ENCODE measurements at places on chromosomes 2 and 18.

- DNase-seq: no peak
These were observed 176.2 kb upstream of the NYAP2 start for GRCh38 chr2:225223301-225223700.

- no peak for DNase-seq
These were observed 248.6 kb downstream of the SP3 start for GRCh38 chr2:173716458-173717052.

GRCh38 chr18:48002933-48003365 lies 72.5 kb upstream of the SMAD2 start:
- DNase-seq: no peak

DNA sequence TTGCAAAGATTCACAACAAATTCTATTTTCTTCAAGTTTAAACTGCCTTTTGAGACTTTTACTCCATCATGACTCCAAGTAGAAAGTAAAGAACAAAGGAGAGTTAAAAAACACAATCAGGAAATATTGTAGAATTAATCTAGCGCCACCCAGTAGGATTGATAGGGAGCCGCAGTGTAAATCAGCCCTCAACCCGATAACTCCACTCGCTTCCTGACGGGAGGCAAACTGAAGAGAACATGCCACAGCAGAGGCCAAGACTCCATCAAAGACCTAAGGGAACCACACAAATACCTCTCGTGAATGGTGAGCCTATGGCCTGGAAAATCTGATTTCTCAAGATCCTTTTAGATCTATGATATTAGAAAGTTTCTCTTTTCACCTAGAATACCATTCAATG lies 319.0 kb downstream of the STK39 start:
- no peak for DNase-seq

DNA sequence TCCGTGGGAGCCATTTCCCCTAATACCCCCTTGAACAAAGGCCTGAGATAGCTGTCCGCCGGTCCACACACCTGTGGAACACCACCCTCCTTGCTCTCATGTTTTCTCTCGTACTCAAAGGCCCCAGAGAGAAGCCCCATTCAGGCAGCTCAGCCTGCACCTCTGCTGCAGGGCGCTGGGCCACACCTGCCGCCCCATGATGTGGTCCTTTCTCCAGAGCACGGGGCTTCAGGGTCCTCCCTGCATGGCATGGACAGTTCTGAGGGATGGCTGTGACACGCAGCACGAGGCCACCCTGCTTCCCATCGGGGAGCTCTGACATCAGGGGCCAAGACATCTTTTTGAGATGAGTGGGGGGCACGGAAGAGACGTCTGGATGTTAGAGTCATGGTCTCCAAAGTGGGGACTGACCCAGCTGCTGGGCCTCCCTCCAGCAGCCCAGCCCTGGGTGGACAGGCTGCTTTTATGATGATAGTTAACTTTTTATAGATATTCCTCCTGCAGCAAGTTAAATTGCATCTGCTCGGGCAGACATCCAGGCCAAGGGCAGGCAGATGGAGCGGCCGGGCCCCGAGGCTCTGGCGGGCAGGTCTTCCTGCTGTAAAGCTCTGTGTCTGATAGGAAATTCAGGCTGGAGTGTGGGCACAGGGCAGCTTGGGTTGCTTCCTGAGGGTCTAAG lies 56.7 kb downstream of the SDC1 start:
- DNase-seq: no peak

- no peak for DNase-seq
These were observed 23.7 kb upstream of the DSG1 start for GRCh38 chr18:31294199-31294747.

DNA sequence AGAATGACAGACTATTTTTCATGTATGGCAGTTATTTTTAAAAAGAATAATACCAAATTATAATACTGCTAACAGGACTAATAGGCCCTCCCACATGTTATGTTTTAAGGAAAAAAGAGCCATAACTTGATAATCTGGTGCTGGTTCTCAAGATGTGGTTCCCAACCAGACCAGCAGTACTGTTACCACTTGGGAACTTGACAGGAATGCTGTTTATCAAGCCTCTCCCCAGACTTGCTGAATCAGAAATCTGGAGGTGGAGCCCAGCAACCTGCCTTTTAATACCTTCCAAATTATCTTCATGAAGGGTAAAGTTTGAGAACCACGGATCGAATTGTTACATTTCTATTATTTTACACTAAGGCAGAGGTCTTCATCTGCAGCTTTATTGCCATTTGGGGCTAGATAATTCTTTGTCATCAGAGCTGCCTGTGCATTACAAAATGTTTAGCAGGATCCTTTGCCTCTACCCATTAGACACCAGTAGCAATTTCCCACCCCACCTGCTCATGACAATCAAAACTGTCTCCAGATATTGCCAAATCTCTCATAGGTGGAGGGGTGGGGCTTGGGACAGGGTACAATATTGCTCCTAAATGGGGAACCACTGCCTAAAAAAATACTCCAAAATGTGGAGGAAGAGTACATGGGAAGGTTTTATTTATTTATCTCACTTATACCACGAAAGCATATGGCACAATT lies 629.6 kb downstream of the ARHGAP15 start:
- no peak for DNase-seq

- no peak for DNase-seq
These were observed 71.9 kb downstream of the CERS6 start for GRCh38 chr2:168528016-168528415.

DNA sequence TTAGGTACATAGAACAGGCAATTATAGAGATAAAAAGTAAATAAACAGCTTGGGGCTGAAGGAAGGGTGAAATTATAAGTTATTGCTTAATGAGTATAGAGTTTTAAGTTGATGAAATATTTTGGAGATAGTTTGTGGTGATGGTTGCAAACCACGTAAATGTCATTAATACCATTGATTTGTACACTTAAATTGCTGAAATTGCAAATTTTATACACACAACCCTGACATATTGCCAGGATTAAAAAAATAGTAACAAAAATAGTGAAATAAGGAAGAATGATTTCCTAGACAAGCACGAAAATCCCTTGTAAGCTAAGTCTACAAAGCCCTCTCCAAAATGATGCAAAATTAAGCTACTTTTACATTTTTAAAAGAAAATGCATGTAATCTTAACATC lies 46.2 kb upstream of the RAB6D start:
- no peak for DNase-seq

- no peak for DNase-seq
These were observed 232.0 kb downstream of the ANAPC1 start for GRCh38 chr2:111652038-111652437.

DNA sequence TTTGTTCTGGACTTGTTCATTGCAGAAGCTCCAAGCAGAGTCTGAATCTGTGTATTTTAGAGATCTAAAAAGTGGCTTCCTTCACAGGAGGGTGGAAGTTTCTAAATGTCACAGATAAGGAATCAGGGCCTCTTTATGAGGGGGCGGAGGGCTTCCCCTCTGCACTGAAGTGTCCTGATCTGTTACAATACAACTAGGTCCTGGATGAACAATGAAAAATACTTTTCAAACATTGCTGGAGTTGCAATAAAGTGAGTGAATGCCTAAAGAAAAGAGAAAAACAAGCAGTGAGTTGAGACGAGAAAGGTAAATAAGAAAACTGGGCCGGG lies 179.3 kb upstream of the HDAC4 start:
- no peak for DNase-seq

DNA sequence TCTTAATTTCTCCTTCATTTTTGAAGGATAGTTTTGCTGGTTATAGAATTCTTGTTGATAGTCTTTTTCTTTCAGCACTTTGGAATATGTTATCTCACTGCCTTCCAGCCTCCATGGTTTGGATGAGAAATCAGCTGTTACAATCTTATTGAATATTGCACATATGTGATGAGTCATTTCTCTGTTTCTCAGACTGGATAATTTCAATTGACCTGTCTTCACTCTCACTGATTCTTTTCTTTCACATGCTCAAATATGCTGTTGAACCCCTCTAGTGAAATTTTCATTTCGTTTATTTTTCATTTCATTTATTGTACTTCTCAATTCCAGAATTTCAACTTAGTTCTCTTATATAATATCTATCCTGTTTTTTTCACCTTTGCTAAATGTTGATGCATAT lies 22.2 kb downstream of the PDK1 start:
- no peak for DNase-seq

GRCh38 chr2:224562831-224563230 lies 22.3 kb downstream of the CUL3 start:
- DNase-seq: no peak

- no peak for DNase-seq
These were observed 32.6 kb downstream of the VIT start for GRCh38 chr2:36729067-36729466.

- DNase-seq: no peak
These were observed 10.0 kb upstream of the DUSP19 start for GRCh38 chr2:183068561-183068960.

DNA sequence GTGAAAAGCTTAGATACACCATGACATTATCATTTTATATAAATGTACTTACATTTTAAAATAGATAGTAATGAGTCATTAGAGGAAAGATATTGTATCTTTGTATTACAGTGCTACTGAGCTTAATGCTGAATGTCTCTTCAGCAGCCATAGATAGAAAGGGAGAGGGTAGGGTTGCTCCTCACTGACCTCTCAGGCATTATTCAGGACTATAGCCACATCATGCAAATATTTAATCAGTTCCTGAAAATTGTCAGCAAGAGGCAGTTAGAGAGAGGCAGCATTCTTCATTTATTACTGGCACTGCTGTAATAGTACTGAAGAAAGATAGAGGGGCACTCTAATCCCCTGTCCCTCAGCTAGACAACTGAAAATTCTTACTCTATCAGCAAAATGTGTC lies 242.0 kb upstream of the TANK start:
- no peak for DNase-seq

DNA sequence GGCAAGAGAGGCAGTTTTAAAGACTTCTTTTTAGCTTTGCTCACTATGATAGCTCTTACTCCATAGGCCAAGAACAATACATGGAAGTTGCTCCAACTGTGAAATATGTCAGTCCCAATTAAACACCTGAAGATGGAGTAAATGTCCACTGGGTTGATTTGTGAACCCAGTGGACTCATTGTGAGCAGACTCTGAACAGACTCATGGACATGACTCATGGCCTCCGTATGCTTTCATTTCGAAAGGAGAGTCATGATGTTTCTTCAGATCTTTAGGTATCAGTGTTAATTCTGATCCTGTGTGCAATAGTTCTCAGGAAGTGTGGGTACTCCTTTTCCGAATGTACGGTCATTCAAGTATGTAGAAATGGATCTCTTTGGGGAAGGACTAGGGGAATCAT lies 5.4 kb upstream of the CWC22 start:
- no peak for DNase-seq

DNA sequence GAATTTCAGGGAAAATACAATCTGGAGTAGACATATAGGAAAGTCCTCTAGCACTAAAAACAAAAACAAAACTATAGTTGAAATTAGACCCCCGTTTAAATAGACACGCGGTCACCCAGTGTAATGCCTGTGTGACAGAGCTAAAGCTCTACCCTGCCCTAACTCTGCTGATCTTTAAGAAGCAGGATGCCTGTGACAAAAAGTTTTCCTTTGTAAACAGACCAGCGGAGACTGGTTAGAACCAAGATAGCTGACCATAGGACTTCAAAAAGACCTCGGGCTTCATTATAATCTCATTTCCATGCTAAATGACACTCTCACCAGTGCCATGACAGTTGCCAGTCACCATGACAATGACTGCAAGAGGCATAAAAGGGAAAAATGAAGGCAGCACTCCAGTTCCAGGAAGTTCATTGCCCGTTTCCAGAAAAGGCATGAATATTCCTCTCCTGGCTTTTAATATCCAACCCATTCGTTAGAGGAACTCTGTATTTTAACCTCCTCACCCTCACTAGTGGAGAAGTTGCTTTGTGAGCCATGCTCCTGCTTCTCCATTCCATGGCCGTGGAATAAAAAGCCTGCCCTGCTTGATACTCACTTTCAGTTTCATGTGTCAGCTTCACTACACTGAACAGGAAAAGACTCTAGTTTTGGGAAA lies 157.2 kb upstream of the COPS8 start:
- DNase-seq: no peak

DNA sequence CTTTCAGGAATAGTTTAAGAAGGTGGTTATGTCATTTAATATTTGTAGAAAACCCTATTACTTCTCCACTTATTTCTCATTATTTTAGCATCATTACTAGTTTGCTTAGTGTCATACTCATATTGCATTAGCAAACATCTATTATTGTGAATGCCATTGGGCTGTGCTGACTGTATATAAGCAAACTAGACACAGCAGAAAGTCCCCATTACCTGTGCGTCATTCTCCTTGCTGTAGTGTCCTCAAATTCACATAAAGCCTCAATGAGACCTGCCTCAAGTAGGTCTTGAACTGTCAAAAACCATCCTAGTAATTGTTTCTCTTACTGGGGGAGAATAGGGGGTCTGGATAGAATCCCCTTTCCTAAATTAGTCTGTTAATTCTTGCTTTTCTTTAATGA lies 43.6 kb downstream of the MALT1 start:
- no peak for DNase-seq

- no peak for DNase-seq
These were observed 37.5 kb upstream of the SOS1 start for GRCh38 chr2:39158351-39158750.

DNA sequence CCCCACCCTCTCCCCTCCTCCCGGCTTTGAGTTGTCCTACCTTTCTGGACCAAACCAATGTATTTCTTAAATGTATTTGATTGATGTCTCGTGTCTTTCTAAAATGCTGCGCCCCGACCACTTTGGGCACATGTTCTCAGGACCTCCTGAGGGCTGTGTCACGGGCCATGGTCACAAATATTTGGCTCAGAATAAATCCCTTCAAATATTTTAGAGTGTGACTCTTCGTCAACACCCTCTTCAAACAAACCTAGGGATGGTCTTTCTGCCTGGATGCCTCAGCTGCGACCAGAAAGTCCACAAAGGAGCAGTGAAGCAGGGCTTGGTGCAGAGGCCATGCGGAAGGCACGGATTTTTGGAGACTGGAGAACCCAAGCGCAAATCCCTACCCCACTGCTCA lies 1.1 kb upstream of the SLC35F6 start:
- DNase-seq: no peak

- no peak for DNase-seq
These were observed 794.2 kb downstream of the ERBB4 start for GRCh38 chr2:211744379-211744778.

- no peak for DNase-seq
These were observed 13.3 kb downstream of the CTIF start for GRCh38 chr18:48552130-48552529.

DNA sequence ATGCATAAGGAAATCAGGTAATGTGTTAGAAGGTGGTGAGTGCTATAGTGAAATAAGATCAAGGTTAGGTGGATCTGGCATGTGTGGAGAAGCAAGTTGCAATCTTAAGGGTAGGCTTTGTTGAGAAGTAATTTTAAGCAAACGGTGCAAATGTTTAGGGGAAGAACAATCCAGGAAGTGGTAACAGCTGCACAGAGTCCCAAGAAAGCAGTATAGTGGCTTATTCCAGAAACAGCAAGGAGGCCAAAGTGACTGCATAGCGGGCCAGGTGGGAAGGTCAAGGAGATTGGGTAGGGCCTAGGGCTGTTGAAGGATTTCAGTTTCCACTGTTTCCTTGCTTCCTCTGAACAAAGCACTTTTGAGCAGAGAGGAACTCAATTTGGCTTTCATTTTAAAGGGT lies 30.0 kb upstream of the RAB1A start:
- no peak for DNase-seq

- no peak for DNase-seq
These were observed 34.2 kb downstream of the ADI1 start for GRCh38 chr2:3485166-3485565.

GRCh38 chr18:61127714-61128467 lies 205.3 kb upstream of the CDH20 start:
- no peak for DNase-seq

- DNase-seq: no peak
These were observed 155.9 kb downstream of the LAMA3 start for GRCh38 chr18:23844991-23845680.

Measured in CD4-positive, alpha-beta T cell treated with Interferon gamma for 1 hour (primary cell).